Neuronal stem cell (in vitro differentiated cells): ENCODE measurements at places on chromosomes 7 and 10.

GRCh38 chr10:129105266-129105665, 361.8 kb upstream of the MGMT start:
- no peak for DNase-seq

DNA sequence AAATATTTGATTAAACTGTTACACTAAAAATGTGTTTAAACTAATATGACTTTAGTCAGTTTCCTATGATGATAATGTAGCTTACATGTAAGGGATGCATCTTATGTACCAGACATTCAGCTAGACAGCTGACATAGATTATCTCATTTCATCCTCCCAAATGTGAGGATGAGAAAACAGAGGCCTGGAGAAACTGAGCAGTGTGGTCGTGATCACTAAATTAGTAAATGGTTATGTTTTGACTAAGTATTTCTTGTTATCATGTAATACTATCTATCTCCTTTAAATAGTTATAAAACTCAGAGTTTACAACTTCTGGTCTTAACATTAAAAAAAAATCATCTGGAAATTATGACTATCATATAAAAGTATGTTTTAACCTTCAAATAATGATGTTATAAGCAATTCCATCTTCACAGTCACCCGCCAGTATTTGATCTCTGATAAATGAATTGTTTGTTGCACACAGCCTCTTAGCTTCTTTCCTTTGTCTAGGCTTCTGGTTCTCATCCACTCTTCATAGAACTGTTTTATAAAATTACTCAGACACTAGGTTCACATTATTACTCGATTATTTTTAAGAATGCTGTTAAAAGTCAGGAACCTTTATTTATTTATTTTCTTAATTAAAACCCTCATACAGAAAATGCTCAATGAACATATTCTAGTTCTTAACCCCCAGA, 33.6 kb upstream of the HDAC9 start:
- DNase-seq = no peak

GRCh38 chr7:131605280-131605878, 49.0 kb upstream of the PODXL start:
- DNase-seq = peak; percentile 81

GRCh38 chr10:95569368-95569767, 8.2 kb upstream of the SORBS1 start:
- no peak for DNase-seq

DNA sequence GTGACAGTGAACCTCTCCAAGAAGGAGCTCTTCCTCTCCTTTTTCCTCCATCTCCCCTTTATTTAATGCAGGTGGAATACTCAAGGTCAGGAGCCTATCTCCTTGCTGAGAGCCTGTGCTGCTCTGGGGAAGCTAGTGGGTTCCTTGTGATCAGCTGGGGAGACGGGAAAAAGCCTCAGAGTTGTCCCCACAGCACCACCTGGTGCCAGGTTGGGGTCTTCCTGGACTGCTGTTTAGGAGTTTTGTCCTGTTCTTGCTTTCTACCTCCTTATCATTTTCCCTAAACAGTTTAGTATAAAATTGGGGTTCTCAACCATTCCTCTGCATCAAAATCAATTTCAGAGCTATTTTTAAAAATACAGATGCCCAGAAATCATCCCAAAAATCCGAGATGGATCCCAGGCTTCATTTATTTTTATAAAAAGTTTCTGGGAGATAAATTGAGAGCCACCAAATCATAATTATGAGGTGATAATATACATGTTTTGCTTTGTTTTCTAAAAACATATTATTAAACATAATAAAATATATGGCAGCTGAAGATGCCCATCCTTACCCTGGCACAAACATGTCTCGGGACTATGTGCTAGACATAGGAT, 44.3 kb downstream of the MACC1 start:
- DNase-seq = peak; percentile 52

GRCh38 chr10:93138113-93138870, 64.6 kb downstream of the CYP26A1 start:
- DNase-seq = no peak

GRCh38 chr10:108003061-108003460, 838.6 kb upstream of the SORCS1 start:
- no peak for DNase-seq

GRCh38 chr10:36173364-36173763, 531.3 kb upstream of the FZD8 start:
- DNase-seq = no peak

DNA sequence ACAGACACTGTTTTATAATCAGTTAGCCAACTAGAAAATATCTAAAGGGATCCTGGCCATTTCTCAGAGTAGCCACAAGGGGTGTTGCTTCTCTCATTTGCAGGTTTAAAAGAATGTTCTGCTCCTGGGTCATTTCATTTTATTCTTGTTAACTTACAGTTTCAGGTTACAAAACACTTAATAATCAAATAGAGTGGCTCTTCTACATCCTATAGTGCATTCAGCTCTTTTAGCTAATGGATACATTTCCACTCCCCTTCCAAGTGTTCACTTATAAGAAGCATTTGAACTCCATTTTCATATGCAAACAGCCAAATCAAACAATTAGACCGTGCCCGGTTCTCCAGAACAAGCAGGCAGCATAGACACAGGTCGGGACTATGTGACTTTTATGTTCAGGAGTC, 117.5 kb downstream of the TRIL start:
- no peak for DNase-seq

GRCh38 chr7:152180587-152180986, 155.1 kb downstream of the GALNT11 start:
- DNase-seq = no peak

DNA sequence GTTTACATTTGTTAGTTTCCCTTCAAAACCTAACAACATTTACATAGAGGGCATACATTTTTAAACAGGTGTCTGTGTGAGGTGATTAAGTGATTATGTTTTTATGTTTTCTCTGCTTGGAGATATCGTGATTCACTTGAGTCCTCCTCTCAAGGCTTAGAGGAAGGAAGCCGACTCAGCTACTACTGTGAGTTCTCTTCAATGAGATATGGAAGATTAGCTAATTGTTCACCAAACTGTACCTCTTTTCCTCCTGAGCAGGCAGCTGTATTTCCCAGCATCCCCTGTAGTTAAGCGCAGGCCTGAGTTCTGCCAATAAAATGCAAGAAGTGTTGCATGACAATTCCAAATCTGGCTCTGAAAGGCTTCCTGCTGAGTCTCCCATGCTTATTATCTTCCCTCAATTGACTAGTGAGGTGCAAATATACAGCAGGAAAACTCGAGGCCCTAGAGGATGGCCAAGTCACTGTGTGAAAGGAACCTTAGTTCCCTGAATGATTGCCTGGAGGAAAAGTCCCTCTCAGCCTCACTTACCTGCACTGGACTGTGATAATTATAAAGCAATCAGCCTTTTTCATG, 528.7 kb downstream of the GRM8 start:
- DNase-seq = no peak
